ENCODE measurements at places on chromosomes 5 and 9. TPM values are rescaled to one million over a fixed set of nuclear protein-coding genes. Genes with fewer than 3 reads are reported as not detected.

Gene CCDC180
- total RNA-seq, result 4.4 TPM

Gene MTREX
- 87.0 TPM for total RNA-seq

Gene PDE6A
- total RNA-seq, result not detected

Gene MAMDC2
- total RNA-seq, result 9.0 TPM

Gene STOM
- 1,331 TPM for total RNA-seq

Gene ANKRD31
- 0.38 TPM for total RNA-seq

Gene SFXN1
- 27.4 TPM for total RNA-seq

Gene ZBTB26
- total RNA-seq, result 3.1 TPM

Gene TEX48
- total RNA-seq, result not detected

Gene MARVELD2
- total RNA-seq, result 1.9 TPM

Gene RXRA
- 87.8 TPM for total RNA-seq

Gene PCDHB16
- total RNA-seq, result 2.3 TPM

Gene SLC6A18
- total RNA-seq, result not detected

Gene MELK
- total RNA-seq, result 0.37 TPM

Gene CCL21
- 30.0 TPM for total RNA-seq

Gene FGFR4
- total RNA-seq, result 2.7 TPM

Gene PCDHB9
- total RNA-seq, result 1.3 TPM

Gene GADD45G
- 17.3 TPM for total RNA-seq
